ENCODE measurements at places on chromosomes 1 and 21.

DNA sequence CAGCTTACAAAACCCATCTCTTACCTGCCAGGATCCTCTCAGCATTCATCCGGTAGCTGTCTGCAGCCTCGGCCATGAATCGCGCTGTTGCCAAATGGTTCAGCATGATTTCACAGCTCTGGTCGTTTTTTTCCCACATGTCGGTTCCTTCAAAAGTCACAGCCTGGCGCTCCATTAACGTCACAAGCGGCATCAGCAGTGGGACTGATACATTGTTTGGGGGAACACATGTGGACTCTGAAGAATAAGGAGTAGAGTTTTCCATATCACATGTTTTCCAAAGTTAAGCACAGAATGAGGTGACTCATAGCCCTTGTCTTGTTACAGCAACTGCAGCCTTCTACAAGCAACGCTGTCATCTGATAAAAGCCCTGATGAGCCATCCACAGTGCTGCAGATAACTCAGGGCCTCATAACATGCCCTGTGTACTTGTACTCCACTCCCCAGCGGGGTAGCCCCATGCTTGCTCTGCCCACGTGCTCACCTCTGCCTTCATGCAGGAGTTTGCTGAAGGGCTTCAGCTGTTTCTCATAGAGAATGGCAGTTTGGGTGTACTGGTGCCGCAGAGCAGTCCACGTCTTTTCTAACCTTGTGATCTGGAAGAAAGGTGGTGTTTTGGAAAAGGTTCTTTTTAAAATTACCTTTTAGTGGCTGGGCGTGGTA is 114.2 kb downstream of the BCAR3 start:
- DNase-seq, result no peak

DNA sequence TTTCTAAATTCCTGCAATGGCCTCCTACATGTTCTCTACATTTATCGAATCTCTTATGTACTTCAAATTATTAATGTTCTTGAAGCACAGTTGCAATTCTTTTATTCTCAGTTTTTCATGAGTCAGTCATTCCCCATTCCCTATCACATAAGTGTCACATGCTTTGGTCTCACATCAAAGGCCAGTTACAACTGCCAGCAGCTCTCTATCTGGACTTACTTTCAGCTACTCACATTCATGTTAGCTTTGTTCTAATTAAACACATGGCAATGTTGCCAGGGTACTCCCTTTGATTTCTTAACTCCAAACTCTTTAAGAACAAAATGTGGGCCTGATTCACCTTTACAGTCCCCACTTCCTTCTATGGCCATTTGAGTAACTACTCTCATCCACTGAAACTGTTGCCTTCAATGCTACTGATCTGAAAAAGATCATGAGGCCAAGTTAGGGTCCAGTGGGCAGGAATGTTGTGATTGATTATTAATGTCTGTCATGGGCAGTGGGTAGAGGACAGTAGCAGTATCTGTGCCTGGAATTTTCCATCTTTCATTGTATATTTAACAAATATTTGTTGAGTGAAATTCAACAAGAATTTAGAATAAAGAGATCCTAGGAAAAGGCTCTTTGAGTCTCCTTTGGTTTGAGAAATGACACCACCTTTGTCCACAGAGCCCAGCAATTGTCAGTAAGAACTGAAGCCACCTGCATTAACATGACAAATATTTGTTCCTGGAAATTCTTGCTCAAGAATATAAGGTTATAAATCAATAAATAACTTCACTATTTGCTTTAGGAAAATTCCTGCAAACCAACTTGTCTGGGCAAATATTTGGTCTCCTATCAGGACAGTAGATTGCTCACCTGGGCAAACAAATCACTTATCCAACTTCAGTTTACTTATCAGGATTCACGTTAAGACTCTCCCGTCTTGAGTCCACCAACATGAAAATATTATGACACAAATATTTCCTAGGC is 153.6 kb upstream of the SAMSN1 start:
- DNase-seq, result no peak

- DNase-seq, result no peak
Measured at GRCh38 chr1:230591678-230592077, 50.6 kb upstream of the COG2 start.

- no peak for DNase-seq
Measured at GRCh38 chr1:16187748-16188401, 24.6 kb downstream of the ARHGEF19 start.

- DNase-seq, result no peak
Measured at GRCh38 chr1:39866767-39867166, 16.5 kb downstream of the TRIT1 start.

- no peak for DNase-seq
Measured at GRCh38 chr1:54248966-54249365, 49.0 kb downstream of the MRPL37 start.
